NCI-H2171 (cell line): ENCODE measurements at places on chromosomes 3 and 15.

- no peak for DNase-seq
Measured at GRCh38 chr15:51155891-51156290, 61.2 kb upstream of the TNFAIP8L3 start.

GRCh38 chr3:115577000-115577399 is 46.3 kb upstream of the GAP43 start:
- no peak for DNase-seq

GRCh38 chr3:28232659-28233058 is 8.8 kb upstream of the CMC1 start:
- DNase-seq, result no peak

GRCh38 chr3:13235897-13236296 is 162.7 kb upstream of the IQSEC1 start:
- no peak for DNase-seq

GRCh38 chr3:113454630-113455029 is 13.3 kb upstream of the CFAP44 start:
- DNase-seq, result no peak

DNA sequence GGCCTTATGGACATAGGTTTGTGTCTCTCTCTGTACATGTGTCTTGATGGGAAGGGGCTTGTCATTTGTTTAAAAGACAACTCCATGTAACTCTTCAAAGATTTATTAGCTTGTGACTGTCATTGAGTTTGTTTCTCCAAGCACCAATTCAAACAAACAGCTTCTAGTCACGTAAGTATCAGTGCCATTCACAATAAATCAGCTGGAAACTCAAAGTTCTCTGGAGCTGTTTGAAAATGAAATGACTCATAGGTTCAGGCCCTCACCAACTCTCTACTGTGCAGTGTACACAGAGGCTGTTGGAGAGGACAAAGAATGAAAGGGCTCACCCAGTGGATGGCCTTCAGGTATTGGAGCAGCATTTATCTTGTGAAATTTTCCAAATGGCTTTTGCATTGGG is 476.3 kb downstream of the AGBL1 start:
- DNase-seq, result no peak

- DNase-seq, result no peak
Measured at GRCh38 chr15:75921732-75922703, 18.3 kb downstream of the FBXO22 start.

GRCh38 chr15:78047761-78048627 is 29.5 kb downstream of the TBC1D2B start:
- DNase-seq, result no peak

GRCh38 chr3:126930936-126931600 is 51.8 kb upstream of the PLXNA1 start:
- DNase-seq, result no peak

- no peak for DNase-seq
Measured at GRCh38 chr3:192887701-192888100, 30.0 kb downstream of the MB21D2 start.

GRCh38 chr3:134086616-134087015 is 56.9 kb upstream of the SLCO2A1 start:
- no peak for DNase-seq

- no peak for DNase-seq
Measured at GRCh38 chr3:188270423-188270972, 116.5 kb downstream of the LPP start.

- no peak for DNase-seq
Measured at GRCh38 chr3:141373232-141373631, 4.9 kb downstream of the ZBTB38 start.

DNA sequence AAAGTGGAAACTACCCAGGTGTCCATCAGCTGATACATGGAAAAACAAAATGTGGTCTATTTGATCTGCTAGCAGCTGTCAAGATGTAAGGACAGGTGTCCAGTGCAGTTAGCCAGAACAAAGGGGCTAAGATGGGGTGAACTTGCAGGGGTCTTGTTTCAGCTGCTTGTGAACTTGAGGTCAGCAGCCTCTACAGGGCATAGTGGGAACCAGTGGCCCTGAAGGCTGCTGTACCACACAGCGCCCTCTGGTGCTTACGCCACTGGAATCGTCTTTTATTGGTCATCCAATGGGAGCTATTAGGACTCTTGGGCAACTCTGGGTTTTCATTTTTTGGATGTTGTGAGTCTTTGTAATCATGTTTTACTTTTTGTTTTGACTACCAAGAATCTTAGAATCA is 62.2 kb upstream of the CTSH start:
- no peak for DNase-seq

- DNase-seq, result no peak
Measured at GRCh38 chr3:129688271-129688895, 81.9 kb upstream of the PLXND1 start.

GRCh38 chr3:129428376-129429079 is at the start of gene EFCAB12:
EFCAB12 (minus strand) TSS chr3:129428636; CDS start chr3:129428488, 148 bp downstream.
- peak; percentile 99 for DNase-seq

GRCh38 chr15:60803059-60803458 is 324.1 kb upstream of the ICE2 start:
- DNase-seq, result no peak
